IMR-90 (cell line): ENCODE measurements at places on chromosomes 7 and 10. TPM values are rescaled to one million over a fixed set of nuclear protein-coding genes. Genes with fewer than 3 reads are reported as not detected.

Gene MRLN
- not detected in 2 replicates for polyA plus RNA-seq

Gene PCDH15
- polyA plus RNA-seq = not detected in 2 replicates

Gene FAM25G
- polyA plus RNA-seq = not detected in 2 replicates

Gene PDCD4
- 42.7 and 49.7 TPM in 2 replicates for polyA plus RNA-seq

Gene PKD2L1
- not detected in 2 replicates for polyA plus RNA-seq

Gene CDH23
- polyA plus RNA-seq = 0.03 TPM in 1 of 2 replicates, not detected in the other

Gene CYP17A1
- not detected in 2 replicates for polyA plus RNA-seq

Gene STRIP2
- polyA plus RNA-seq = 1.6 and 1.8 TPM in 2 replicates

Gene DRGX
- polyA plus RNA-seq = not detected in 2 replicates

DNA sequence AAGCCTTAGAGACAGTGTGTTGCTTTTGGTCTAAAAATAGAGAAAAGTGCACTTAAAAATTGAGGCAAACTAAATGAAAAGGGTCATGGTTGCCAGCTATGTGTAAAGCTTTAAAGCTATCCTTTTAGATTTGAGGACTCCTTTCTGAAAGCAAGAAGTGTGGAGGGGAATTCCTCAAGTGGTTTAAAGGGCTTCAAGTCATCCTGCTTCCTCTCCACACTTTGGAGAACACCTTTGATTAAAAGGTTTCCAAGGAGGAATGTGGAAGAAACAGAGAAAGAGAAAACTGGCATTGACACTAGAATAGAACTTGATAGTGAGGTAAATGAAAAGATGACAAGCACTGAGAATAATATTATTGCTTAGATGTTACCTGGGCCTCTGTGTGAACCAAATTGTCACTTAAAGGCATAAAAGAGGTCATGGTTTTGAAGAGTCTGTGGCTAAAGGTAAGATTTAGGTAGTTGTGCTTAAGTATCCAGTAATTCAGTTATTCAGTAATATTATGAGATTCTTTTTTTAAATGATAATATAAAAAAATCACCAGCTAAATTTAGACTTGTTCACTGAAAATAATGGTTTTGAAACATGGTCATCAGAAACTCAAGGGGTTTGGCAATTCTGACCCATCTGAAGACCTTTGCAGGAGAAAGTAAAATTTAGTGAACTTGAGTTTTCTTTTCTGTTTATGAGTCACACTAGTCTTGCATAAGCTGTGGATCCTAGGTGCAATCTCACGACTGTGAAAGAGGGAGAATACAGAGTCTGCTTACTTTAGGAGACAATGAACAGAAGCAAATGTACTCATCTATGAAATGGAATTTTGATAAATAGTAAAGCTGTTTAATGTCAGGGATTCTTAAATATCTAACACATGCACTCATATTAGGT is 466.0 kb downstream of the KIF20B start:
- peak; percentile 17 for DNase-seq

DNA sequence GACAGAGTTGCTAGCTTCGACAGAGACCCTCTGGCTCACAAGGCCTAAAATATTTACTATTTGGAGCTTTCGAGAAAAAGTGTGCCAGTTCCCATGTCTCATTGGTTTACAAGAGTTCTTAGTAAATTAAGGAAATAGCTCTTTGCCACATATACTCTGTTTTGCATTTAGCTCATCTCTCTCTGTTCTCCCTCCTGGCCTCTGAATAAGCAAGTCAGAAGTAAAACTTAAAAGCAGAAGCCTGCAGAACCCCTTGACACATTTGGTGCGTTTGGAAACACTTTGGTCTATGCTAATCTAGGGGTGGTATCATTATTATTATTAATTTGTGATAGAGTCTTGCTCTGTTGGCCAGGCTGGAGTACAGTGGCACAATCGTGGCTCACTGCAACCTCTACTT is 6.4 kb downstream of the CARD11 start:
- no peak for DNase-seq

- no peak for DNase-seq
Observed at GRCh38 chr10:113007821-113008220, 57.8 kb downstream of the TCF7L2 start.

DNA sequence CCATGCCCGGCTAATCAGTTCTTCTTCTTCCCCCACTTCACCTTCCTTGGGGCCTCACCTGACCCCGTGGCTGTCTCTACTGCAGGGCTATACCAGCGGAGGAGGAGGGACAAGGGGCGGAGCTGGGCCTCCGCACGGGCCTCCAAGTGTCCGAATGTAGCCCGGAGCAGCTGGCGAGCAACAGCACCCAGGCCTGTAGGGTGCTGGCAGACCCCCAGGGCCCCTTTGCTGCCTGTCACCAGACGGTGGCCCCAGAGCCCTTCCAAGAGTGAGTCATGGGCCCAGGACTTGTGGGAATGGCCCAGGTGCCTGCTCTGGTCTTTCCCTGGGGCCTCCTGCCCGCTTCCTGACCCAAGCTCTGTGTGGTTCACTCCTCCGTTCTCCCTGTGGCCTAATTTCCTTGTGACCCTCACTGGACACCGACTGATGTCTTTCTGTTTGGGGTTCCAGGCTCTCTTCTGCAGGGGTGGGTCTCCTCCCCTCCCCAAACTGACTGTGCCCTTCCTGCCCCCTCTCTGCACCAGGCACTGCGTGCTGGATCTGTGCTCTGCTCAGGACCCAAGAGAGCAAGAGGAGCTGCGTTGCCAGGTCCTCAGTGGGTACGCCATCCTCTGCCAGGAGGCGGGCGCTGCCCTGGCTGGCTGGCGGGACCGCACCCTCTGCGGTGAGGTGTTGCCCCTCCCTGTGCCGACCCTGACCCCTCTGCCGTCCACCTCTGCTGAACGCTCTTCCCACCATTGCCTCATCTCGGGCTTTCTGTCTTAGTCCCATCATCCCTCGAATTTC is 35.2 kb downstream of the EPHB4 start:
- no peak for DNase-seq

- DNase-seq = no peak
Observed at GRCh38 chr10:116861796-116862195, 12.5 kb downstream of the ENO4 start.

GRCh38 chr10:62044566-62044965 is 143.1 kb downstream of the ARID5B start:
- DNase-seq = no peak

DNA sequence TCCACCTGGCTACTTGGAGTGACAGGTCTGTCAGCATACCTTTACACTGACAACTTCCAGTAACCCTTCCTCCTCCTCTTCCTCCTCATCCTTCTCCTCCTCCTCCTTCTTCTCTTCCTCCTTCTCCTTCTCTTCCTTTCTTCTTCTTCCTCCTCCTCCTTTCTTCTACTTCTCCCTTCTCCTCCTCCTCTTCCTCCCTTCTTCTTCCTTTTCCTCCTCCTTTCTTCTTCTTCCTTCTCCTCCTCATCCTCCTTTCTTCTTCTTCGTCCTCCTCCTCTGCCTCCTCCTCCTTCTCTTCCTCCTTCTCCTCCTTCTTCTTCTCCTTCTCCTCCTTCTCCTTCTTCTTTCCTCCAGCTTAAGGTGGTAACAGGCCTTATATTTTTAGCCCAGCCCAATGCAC is 109.3 kb upstream of the PLXDC2 start:
- no peak for DNase-seq

DNA sequence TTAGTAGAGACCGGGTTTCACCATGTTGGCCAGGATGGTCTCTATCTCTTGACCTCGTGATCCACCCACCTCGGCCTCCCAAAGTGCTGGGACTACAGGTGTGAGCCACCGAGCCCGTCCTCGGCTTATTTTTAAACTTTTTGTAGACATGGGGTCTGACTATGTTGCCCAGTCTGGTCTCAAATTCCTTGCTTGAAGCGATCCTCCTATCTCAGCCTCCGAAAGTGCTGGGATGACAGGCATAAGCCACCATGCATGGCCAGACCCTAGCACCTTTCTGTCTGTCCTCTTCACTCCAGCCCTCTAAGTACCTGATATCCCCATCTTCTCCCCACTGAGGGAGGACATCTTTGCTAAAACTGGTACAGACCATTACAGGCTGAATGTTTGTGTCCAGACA is 41.4 kb downstream of the TMEM130 start:
- no peak for DNase-seq

DNA sequence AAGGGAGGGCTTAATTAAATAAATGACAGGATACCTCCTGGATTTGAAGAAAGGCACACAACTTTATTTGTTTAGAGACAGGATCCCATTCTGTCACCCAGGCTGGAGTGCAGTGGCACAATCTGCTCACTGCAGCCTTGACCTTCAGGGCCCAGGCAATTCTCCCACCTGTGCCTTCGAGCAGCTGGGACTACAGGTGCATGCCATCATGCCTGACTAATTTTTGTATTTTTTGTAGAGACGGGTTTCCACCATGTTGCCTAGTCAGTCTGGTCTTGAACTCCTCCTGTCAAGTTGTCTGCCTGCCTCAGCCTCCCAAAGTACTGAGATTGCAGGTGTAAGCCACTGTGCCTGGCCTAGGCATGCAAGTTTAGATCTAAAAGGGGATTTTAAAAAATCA is 272.7 kb upstream of the MBL2 start:
- no peak for DNase-seq

- no peak for DNase-seq
Observed at GRCh38 chr7:29877196-29877595, 70.9 kb downstream of the WIPF3 start.

GRCh38 chr7:141301544-141301943 is 227.7 kb downstream of the TMEM178B start:
- no peak for DNase-seq

- DNase-seq = no peak
Observed at GRCh38 chr10:131221632-131222277, 89.8 kb downstream of the TCERG1L start.

- DNase-seq = peak; percentile 21
Observed at GRCh38 chr7:27846388-27846787, 106.4 kb downstream of the TAX1BP1 start.

- no peak for DNase-seq
Observed at GRCh38 chr7:14639801-14640200, 262.8 kb downstream of the DGKB start.

GRCh38 chr10:65313406-65313805 is 1612.4 kb upstream of the LRRTM3 start:
- no peak for DNase-seq
